NCI-H1417 treated with DMSO at 0.1 percent for 48 hours (cell line): ENCODE measurements at places on chromosomes 13 and 19.

DNA sequence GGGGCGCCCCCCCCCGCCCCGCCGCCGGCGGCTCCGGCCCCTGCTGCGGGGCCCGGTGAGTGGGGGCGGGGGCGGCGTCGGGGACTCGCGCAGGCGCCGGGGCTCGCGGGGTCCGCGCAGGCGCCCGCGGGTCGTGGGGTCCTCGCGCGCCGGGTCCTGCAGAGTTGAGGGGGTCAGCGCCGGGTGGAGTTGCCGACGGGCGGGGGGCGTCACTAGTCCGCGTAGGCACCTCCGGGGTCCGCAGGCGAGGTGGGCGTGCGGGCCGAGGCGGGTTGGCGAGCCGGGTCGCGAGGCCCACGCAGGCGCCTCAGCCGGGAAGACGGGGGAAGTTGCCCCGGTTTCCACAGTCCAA lies 365 bp downstream of the PPP6R1 start:
- DNase-seq: no peak

GRCh38 chr19:37698216-37698615 lies 21.3 kb downstream of the ZNF607 start:
- DNase-seq: no peak

DNA sequence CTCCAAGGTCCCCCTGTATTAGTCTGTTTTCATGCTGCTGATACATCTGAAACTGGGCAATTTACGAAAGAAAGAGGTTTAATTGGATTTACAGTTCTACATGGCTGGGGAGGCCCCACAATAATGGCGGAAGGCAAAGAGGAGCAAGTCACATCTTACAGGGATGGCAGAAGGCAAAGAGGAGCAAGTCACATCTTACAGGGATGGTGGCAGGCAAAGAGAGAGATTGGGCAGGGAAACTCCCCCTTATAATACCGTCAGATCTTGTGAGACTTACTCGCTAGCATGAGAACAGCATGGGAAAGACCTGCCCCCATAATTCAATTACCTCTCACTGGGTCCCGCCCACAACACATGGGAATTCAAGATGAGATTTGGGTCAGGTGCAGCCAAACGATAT lies 50.0 kb upstream of the FARP1 start:
- DNase-seq: no peak

DNA sequence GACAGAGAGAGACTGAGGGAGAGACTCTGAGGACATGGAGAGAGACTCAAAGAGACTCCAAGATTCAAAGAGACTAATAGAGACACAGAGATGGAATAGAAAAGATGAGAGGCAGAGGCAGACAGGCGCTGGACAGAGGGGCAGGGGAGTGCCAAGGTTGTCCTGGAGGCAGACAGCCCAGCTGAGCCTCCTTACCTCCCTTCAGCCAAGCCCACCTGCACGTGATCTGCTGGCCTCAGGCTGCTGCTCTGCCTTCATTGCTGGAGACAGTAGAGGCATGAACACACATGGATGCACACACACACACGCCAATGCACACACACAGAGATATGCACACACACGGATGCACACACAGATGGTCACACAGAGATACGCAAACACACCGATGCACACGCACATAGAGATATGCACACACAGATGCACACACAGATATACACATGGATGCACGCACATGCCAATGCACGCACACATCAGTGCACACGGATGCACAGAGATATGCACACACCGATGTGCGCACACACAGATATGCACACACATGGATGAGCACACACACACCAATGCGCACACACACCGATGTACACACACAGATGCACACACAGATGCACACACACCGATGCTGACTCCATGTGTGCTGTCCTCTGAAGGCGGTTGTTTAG lies 3.3 kb upstream of the F10 start:
- no peak for DNase-seq

GRCh38 chr19:28297586-28298157 lies 915.3 kb downstream of the UQCRFS1 start:
- no peak for DNase-seq

DNA sequence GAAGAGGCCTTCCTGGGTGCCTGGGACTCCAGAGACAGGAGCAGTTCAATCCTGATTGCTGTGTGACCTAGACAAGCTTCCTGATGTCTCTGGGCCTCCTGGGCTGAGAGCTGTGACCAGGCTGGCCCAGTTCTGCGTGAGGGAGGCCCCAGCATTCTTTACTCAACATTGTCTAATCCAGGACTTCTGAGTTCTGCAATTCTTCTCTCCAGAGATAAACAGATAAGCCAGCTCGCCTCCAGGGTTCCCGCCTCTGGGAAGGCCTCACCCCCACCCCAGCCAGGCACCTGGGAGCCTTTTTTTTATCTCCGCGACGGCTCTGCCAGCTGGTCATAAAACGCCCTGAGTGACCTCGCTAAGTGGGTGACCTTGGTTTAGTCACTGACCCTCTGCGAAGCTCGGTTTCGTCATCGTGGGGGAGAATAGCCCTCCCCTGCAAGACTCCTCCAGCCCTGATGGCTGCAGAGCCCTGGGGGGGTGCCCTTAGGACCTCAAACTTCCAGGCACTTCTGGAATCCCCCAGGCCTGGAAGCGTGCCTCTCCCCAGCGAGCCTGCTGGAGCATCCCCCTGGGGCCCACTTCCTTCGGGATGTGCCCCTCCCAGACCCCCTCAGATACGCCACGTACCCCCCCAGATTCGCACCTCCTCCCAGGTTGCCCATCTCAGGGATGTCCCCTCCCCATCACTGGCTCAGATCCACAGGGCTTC lies 1.9 kb downstream of the SULT2B1 start:
- DNase-seq: no peak

DNA sequence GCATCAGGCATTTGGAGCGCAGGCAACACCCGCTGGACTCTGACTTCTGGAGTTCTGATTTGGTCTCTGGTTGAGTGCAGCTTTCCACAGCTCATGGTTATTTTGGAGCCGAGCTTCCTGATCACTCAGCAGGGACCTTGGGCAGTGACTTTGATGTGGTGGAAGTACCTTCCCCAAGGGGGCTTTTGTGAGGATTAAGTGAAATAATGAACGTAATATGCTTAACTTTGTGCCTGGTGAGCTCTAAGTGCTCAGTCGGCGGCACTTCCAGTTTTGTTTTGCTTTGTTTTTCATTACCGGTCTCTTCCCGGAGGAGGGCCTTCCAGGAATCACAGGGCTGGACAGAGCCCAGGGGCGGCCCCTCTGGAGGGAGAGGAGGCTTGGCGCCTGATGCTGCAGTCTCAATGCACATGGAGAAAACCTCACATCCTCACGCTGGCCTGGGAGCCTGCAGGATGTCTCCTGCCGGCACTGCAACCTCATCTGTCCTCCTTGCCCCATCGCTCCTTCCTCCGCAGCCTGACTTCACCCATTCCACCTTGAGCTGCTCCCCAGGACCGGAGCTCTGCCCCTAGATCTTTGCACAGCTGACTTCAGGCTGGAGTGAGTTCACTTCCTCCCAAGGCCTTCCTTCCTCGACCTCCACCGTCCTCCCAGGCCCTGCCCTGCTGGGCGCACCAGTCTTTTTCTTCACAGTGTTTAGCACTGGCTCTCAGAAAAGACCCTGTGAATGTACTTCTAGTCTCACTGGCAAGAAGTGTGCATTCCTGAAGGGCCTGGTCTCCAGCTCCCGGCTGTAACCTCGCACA lies 1.5 kb downstream of the PLEKHF1 start:
- no peak for DNase-seq

GRCh38 chr13:34810996-34811395 lies 131.1 kb upstream of the NBEA start:
- no peak for DNase-seq

GRCh38 chr13:80873589-80873988 lies 532.7 kb upstream of the SPRY2 start:
- no peak for DNase-seq

GRCh38 chr19:33418461-33418860 lies 45.0 kb downstream of the CEBPG start:
- no peak for DNase-seq

- DNase-seq: no peak
These were observed 7.8 kb downstream of the GAS6 start for GRCh38 chr13:113855931-113856715.

DNA sequence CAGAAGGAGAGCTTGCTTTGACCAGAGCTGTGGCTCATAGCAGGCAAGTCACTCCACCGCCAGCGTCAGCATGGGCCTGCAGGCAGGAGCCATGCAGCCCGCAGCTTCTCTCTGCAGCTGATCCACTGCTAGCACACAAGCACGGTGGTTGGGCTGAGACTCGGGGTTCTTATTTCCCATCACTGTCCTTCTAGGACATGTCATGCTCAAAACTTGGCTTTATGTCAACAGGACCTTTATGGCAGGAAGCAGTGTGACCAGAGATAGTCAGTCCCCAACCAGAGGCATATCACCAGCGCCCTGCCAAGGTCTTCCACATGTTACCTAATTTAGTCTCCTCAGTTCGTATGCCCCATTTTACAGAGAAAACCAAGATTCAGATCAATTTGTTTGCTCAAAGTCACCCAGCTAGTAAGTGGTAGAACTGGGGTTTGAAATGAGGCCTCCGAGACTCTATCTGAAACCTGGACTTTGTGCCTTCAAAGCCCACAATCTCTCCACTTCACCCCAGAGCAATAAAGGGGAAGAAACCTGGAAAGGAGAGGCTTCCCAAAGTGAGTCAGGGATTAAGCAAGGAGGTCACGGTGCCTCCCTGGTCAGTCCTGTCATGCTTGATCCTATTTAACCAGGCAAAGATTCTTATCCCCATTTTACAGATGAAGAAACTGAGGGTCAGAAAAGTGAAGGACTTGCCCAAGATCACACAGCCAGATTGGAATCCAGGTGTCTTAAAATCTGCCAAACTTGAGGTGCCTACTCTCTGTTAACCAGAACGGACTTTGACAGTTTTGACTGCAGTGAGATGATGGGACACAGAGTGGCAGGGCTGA lies 5.1 kb downstream of the TMEM272 start:
- DNase-seq: no peak

- DNase-seq: no peak
These were observed 9.3 kb upstream of the GTF3A start for GRCh38 chr13:27415116-27415515.

DNA sequence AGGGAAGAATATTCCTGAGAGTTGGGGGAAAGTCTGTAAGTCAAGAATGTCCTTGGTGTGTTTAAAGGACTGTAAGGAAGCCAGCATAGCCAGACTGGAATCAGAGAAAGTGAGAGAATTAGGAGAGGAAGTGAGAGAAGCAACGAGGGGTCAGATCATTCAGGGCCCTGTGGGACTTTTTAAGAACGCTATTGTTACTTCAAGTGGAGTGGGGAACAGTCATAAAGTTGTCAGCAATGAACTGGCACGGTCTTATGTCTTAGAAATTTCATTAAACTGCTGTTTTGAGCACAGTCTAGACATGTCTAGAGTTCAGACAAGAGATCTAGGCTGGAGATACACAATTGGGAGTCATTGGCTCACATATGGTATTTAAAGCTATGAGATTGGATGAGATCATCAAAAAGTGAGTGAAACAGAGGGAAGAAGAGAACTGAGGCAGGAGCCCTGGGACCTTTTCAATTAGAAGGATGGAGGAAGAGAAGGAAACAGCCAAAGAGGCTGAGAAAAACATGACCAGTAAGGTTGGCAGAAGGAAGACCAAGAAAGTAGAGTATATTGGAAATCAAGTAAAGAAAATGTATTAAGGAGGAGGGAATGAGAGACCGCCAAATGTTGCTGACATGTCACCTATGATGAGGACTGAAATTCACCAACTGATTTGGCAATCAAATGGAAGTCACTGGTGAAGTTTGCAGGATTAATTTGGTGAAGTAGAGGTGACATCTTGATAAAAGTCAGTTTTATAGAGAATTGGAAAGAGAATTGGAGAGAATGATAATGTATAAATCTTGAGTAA lies 263.5 kb downstream of the GPC5 start:
- no peak for DNase-seq

DNA sequence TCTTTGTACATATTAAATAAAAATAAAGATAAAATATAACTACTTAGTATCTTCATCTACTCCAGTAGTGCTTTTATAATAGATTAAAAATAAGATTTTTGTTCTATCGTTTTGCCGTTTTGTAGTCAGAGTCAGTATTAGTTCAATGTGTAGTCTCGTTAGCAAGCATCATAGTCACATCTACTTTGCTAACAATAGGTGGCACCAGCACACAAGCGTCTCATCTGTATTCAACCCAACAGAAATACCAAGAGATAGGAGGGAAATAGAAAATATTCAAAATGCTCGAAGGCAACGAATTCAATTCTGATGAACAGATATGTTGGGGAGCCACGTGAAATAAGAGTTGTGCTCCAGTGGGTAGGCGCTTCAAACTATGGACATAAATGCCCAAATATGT lies 21.4 kb upstream of the MICU2 start:
- DNase-seq: no peak

DNA sequence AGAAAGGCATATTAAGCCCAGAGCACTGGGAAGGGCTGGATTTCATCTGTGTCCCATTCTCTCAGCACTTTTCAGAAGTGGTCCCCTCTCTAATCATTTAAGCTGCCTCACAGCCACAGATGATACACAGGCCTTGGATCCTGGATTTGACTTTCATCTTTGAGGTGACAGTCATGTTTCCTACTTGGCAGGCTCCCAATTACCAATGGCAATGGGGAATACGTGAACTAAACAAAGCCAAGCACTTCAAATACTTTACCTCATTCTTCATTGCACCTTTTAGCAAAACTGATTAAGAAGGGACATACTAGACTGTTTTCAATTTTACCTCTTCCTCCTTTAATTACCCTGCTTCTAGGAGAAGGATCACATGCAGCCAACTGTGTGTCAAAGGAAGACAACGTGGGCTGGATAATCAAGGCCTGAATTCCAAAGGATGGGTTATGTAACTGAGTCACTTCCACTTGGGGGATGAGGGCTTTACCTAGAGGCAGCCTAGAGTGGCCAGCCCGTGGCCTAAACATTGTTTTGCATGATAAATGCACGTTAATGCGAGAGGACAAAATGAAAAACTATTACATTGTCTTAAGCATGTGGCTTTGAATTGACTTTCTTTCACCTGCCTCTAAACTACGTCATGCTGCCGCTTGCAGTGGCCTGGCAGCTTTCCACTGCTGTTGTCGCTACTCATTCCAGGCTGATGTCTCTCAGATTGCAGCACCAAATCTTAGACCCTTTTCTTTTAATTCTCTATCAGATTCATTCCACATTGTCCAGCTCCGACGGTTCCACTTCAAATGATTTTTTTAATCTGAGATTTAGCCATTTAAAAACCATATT lies 95.0 kb downstream of the KCTD12 start:
- DNase-seq: no peak

DNA sequence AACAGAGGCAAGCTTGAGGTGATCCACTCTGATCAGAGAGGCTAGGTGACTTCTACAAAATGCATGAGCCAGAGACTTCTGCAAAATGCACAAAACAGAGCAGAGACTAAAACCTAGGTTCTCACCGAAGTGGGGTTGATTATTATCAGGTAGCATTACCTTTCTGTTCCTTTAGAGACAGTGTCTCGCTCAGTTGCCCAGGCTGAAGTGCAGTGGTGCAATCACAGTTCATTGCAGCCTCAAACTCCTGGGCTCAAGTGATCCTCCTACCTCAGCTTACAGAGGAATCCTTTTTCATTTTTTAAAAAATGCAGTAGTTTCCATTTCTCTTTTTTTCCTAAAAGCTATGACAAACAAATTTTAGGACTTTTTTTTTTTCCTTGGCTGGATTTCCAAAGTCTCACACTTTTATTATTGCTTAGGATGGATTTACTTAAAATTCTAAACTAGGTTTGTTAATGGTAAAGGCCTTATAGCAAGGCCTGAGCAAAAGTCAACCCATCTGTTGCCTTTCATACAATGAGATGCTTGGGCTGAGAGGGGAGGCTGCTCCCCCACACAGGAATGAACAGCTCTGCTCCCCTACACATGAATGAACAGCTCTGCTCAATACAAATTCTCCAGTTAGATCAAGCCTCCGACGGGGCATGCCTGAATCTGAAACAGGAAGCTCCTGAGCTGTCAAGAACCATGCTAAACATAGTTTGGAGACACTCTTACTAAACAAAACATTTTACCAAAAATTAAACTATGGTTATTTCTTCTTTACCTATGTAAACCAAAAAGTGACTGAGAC lies 18.8 kb upstream of the TNFRSF19 start:
- no peak for DNase-seq
